ENCODE measurements at places on chromosomes 16 and 17.

DNA sequence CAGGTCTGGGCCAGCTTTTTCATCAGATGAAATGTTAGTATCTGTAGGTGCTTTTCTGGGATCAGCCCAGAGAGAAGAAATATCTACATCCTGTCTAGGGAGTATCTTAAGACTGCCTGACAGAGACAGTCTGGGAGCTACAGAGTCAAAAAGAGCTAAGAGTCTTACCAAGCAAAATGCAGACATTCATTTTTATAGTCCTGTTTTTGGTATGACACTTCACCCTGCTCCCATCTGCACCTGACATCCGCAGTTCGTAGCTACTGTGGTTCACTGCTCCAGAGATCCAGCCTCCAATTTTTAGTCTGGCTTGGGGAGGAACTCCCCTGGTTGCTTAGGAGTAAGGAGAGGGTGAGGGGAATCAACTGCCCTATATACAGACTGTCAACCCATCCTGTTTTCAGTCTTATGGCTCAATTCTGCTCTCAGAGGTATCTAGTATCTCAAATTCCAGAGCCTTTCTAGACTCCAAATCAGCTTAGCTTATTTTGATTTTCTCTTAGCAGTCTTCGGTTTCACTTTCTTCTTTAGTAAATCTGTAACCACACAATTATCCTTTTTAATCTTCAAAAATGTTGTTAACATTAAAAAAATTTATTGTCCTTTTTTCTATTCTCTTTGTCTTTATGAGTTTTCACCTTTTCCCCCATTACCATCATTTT is 97.8 kb downstream of the TMEM100 start:
- DNase-seq = no peak

GRCh38 chr17:9801505-9801904 is 10.1 kb upstream of the DHRS7C start:
- no peak for DNase-seq

DNA sequence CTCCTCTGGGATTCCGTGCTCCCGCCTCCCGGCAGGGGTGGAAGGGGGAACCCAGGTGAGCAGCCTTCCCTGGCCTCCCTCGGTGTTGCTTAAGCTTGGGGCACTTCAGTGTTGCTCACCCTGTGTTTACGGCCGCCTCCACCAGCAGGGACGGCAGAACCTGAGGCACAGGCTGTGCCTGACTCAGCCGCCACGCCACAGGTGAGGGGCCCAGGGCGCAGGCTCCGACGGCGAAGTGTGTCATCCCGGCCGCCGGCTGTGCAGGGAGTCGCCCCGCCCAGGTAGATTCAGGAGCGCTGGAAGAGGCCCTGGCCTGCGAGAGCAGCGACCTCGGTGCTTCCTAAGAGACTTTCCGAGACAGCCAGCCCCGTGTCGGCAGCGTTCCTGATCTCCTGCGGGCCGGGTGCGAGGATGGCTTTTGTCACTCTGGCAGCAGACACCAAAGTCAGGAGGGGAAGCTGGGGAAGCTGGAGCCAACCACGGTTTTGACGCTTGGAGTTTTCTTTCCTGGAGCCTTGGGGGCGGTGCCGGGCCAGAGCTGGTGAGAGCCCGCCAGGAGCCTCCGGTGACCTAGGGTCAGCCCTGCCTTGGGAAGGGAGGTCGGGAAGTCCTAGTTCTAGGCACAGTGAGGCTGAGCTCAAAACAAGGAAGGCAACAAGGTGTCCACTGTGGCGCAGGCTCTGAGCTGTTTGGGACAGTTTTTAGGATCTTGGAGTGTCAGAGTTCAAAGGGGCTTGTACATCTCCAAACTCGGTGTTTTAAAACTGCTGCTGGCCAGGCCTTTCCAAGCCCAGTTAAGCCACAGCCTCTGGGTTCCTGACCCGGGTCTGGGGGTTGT is 2.1 kb downstream of the GSE1 start:
- no peak for DNase-seq

- no peak for DNase-seq
Measured at GRCh38 chr17:5821803-5822202, 237.5 kb upstream of the NLRP1 start.

GRCh38 chr17:12769981-12770380 is 19.3 kb upstream of the ARHGAP44 start:
- no peak for DNase-seq

DNA sequence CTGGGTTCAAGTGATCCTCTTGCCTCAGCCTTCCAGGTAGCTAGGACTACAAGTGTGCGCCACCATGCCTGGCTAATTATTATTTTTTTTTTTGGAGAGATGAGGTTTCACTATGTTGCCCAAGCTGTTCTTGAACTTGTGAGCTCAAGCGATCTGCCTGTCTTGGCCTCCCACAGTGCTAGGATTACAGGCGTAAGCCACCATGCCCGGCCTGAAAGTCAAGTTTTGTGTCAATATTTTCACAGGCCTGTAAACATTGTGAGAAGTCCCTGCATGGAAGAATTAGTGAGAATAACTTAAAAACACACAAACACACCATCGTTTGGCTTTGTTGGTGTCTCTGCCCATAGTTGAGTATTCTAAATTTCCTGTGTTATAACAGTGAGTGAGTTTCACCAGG is 22.2 kb downstream of the NUP85 start:
- DNase-seq = no peak

DNA sequence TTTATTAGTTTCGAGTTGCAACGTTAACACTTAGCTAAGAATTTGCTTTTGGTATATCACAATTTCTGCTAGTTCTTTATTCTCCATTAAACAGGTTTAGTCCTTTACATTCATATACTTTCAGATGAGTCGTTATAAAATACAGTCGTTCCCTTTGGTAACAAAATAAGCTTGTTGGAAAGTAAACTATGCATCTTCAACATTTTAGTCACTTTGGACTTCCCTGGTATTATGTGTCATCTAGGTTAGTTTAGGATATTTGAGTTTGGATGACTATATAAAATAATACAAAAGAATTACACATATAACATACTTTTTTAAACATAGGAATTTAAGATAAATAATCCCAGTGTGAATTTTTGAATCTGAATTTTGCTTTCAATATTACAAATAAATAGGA is 351.5 kb downstream of the BCAS3 start:
- no peak for DNase-seq

GRCh38 chr16:78122774-78123315 is 23.4 kb downstream of the WWOX start:
- DNase-seq = no peak

GRCh38 chr17:5194346-5194745 is 2.7 kb upstream of the ZNF594 start:
- DNase-seq = no peak

DNA sequence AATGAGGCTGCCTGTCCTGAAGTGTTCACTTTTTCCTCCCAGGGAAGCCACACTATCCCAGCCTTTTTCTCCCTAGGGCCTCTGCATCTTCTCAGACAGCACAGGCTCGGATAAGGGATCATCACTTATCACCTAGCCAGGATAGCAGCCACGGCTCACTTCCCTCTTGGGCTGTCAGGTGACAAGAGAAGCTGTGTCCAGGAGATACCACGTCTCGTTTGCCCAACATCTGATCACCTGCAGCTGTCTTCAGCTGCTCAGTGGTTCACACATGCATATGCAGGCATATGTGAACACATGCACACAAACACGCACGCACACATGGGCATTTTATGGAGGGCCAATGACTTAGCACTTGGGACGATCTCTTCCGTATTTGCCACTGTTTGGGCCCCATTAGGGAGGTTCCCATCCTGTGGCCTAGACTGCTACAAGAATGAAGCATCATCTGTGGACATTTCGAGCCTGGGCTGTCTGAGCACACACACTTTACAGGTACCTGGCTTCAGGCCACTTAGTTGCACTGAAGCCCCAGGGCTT is 32.4 kb upstream of the ADORA2B start:
- no peak for DNase-seq

- DNase-seq = no peak
Measured at GRCh38 chr16:48444574-48444973, 59.4 kb upstream of the SIAH1 start.

DNA sequence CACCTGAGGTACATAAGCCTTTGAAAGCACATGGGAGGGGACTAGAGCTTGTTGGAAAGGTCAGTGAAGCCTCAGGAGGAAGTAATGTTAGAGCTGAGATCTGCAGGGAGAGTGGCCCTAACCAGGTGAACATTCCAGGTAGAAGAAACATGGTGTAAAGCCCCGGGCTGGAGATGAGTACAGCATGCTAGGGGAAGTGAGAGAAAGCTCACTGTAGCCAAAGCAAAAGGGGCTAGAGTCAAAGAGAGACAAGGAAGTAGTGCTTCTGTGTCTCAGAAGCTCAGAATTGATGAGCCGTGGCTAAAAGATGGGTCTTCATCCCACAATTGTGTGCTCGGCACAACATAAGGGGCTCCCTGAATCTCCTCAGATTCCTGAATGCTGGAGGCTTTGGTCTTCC is 481.8 kb downstream of the XYLT1 start:
- no peak for DNase-seq

- no peak for DNase-seq
Measured at GRCh38 chr17:32335687-32336086, 6.3 kb downstream of the C17orf75 start.

DNA sequence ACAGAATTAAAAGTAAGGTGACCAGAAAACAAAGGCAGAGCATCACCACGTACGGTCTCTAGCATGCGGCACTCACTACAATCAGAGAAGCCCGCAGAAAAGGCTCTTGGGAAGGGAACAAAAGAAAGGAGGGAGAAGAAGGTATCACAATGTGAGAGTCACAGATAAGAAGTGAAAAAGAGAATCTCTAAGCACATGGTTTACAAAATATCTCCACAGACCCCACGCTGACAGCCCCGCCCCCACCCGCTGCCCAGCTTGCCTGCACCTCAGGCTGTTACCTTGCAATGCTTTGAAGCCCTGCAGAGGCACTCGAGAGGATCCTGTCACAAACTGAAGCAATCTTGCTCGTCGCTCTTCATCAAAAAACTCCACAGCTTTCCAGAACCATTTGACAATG is 40.5 kb downstream of the CEP95 start:
- no peak for DNase-seq

DNA sequence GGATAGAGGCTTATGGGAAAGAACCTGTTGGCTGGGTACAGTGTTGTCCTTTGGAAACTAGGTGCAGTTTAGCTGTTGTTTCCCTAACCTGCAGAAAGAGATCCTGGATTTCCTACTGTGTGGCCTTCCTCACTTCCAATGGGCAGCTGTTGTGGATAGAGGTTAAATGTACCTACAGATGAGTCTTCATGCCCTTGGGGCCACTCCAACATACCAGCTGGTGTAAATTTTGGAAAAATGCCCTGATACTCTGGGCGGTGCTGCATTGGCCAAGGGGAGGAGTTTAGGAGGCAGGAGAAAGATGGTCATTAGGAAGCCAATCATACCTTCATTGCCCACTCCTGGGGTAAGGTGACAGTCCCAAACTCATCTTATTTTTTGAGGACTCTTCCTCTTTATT is 70.2 kb downstream of the SNX11 start:
- no peak for DNase-seq

GRCh38 chr16:54180421-54181359 is 105.9 kb downstream of the IRX3 start:
- DNase-seq = no peak

DNA sequence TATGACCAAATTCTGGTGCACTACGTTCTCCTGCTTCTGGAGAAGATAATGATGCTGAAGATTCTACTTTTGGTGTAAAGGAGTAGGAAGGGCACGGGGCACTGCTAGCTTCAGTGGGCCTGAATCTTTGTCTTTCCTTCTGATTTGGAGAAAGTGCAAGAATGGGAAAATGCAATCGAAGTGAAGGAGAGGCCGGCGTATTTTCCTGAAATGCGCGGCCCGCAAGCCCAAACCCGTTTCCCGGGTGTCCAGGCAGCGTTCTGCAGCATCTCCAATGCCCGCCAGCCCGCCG is 372 bp upstream of the NDE1 start:
- no peak for DNase-seq

- no peak for DNase-seq
Measured at GRCh38 chr17:57158325-57158724, 73.3 kb downstream of the AKAP1 start.

DNA sequence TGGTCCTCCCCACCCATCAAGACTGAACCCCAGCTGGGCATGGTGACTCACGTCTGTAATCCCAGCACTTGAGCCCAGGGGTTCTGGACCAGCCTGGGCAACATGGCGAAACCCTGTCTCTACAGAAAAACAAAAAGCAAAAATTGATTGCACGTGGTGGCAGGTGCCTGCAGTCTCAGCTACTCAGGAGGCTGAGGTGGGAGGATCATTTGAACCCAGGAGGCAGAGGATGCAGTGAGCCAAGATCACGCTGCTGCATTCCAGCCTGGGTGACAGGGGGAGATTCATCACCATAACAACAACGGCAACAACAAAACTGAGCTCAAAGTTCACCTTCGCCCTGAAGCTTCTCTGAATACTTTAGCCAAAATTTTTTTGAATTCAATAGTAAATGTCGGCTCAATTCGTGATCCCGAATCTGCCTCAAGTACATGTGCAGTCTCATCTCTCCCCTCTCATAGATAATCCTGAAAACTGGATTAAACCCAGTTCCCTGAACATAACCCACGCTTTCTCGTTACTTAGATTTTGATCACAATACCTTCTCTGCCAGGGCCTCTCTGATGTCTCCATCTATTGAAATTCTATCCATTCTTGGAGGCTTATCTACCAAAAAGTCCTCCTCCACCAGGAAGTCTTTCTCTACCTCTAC is 13.5 kb upstream of the MYH10 start:
- DNase-seq = no peak

DNA sequence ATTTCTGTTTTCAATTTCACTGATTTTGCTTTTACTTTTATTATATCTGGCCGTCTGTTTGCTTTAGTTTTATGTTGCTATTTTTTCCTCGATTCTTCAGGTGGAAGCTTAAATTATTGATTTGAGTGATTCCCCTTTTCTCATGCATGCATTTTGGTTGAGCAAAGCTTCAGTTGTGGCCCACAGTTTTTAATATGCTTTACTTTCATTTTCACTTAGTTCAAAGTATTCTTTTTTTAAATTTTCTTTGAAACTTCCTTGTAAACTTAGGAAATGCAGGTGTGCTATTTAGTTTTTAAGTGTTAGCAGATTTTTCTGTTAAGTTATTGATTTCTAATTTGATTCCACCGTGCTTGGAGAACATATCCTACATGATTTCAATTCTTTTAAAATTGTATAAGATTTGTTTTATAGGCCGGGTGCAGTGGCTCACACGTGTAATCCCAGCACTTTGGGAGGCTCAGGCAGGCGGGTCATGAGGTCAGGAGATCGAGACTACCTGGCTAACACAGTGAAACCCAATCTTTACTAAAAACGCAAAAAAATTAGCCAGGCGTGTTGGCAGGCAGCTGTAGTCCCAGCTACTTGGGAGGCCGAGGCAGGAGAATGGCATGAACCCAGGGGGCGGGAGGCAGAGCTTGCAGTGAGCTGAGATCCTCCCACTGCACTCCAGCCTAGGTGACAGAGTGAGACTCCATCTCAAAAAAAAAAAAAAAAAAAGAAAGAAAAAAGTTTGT is 531.2 kb downstream of the KIF2B start:
- no peak for DNase-seq

GRCh38 chr17:66783656-66784381 is 51.1 kb upstream of the CACNG5 start:
- no peak for DNase-seq

All from esophagus squamous epithelium (tissue), 5 donors.